ENCODE measurements at places on chromosomes 11 and 22.
A peak's percentile ranks its signal among the peaks of the same experiment; 100 is the strongest.

DNA sequence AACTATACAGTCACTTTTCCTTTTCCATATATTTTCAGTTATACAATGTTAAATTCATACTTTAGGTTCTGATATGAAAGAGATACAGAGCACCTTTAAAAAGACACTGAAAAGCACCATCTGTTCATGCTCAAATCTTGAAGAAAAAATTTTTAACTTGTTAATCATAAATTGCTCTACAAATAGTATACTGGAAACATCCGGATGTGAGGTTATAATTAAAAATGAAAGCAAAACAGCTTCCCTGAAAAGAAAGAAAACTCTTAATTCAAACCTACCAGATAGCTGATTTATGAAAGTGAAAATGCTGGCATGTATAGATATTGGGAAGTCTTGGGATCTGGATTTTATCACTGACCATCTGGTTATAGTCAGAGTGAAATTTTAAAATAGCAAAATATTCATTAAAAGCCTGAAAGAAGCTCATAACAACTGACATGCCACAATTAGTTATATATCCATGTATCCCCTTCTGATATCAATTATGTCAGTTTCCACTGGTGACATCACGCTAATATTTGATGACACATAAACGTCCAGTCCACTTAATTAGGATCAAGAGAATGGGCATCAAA is 740.0 kb downstream of the DLG2 start:
- no peak for DNase-seq

DNA sequence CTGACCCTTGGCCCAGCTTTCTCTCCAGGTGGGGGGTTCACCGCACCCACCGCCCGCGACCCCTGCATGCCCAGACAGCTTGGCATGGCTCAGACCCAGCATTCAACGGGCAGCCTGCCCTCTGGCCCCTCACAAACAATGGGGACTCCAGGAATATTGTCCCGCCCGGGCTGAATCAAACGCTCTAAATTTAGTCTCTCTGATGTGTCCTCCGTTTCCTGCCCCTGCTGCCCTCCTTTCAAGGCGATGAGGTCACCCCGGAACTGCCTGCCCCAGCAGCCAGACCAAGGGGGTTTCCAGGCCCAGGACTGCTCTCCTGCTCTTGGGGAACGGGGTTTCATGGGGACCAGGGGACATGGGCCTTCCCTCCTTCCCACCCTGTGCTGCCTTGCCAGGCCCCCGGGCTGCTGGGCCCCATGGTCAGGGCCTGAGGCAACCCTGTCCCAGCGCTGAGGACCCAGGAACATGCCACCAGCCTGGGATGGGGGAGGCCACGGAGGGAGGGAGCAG is 10.1 kb upstream of the PDGFB start:
- DNase-seq = peak; percentile 67

GRCh38 chr11:64048042-64048854 is 12.5 kb downstream of the FLRT1 start:
- DNase-seq = no peak

- DNase-seq = no peak
Observed at GRCh38 chr11:127137771-127138280, 137.3 kb upstream of the KIRREL3 start.

- DNase-seq = no peak
Observed at GRCh38 chr22:25883482-25884033, 141.6 kb downstream of the MYO18B start.

- DNase-seq = no peak
Observed at GRCh38 chr11:115743719-115744118, 239.5 kb upstream of the CADM1 start.

DNA sequence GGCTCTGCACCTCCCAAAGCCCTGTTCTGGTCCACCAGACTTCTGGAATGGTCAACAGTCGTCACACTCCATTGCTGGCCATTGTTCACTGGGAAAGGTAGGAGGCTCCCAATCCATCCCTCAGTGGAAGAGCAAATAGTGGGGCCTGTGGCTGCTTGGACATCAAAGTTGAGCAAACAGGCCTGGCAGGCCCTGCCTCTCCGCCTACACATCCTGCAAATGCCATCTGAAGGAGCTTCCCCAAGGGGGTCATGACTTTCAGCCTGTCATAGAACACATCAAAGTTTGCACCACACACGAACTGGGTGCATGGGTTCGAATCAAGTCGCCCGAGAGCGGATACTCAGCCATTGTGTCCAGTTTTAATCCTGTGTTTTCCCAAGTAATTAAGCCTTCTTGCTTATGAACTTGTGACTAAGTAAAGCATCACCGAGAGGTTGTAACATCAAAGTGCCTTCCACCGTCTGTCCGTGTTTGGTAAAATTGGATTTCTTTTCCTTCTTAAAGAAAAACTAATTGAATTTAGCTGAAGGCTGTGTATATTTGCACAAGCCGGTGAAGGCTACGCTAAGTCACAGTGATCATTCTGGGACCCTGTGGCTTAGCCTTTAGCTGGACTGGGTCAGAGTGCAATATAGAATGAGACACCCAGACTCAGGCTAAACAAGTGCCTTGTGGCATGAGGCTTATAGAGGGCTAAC is 36.1 kb downstream of the CLPB start:
- no peak for DNase-seq

DNA sequence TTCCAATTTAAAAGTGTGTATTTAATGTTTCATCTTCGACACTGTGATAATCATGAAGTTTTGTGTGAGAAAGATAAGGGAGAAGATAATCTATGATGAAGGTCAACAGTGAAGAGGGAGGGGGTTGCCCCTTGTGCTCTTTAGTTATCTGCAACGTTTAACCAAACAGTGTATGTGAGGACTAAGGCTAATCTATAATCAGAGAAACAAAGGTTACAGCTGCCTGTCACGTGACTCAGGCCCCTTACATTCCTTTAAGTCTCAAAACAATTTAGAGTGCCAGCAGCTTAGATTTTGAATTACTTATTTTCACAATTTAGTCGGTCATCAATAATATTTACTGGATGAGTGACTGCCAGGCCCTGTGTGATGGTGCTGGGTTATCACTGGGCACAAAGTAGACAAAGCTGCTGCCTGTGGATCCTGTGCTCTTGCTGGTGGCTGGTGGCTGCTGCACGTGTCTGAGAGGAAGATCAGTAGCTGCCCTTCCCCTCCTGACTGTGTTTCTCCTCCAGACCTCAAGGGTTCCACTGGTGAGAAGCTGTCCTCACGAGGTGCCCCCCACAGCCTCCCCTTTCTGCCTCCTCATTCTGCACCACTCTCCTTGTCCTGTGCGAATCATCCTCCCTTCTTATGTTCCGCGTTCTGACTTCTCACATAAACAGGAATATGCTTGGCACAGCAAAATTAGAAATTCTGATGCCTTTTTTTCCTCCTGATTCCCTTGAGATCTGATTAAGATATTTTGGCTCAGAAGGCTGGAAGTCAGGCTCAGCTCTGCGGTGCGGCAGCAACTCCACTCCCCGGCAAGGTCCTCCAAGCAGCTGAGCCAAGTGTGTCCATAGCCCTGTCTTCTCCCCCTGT is 331.1 kb upstream of the B3GAT1 start:
- no peak for DNase-seq

Data from activated naive CD4-positive, alpha-beta T cell treated with anti-CD3 and anti-CD28 coated beads, Interleukin-2, amount 50 U/mL, for 72 hours (primary cell).